Bronchial epithelial cell (primary cell): ENCODE measurements at places on chromosomes 4 and X. TPM values are rescaled to one million over a fixed set of nuclear protein-coding genes. Genes with fewer than 3 reads are reported as not detected.

DNA sequence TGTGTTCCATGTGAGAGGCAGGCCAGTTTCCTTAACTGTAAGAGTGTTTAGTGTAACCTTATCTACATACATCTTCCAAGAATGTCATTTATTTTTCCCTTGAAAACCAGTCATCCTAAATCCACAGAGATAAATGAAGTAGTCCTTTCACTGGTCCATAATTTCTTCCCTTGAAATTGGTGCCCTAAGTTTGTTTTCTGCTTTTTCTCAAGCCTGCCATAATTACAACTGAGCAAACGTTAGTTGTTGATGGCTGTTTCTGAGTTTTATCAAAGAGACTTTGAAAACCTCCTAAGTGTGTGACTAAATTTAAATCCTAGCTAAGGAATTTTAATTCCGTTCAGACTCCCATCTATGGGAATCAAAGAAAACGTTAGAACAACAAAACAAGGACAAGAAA is 3.6 kb upstream of the TDO2 start:
- no peak for DNase-seq

DNA sequence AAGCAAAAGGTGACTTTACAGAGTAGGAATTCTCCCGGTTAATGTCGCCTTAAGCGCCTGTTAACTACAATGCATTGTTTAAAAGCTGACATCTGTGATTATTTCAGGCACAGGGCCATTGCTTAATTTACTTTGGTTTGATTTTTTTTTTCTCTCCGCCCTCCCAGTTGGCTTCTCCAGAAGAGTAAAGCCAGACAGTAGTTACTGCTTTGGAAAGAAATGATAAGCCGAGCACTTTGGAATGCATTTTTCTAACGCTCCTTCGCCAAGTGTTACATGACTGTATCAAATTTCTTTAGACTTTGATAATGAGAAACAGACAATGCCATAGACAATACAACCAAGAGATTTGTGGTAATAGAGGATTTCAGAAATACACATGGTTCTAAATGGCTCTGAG is 383.0 kb upstream of the TENM3 start:
- DNase-seq: no peak

CITED1 gene
- total RNA-seq: 0.26 TPM in 1 of 2 replicates, not detected in the other

- no peak for DNase-seq
Measured at GRCh38 chrX:101368800-101369199, 17.2 kb downstream of the BTK start.
